Stimulated activated CD4-positive, alpha-beta T cell treated with anti-CD3 and anti-CD28 coated beads, Interleukin-1b, Interleukin-23, amount 100 ng/mL, for 1 hour (primary cell): ENCODE measurements at places on chromosomes 2 and 18.

DNA sequence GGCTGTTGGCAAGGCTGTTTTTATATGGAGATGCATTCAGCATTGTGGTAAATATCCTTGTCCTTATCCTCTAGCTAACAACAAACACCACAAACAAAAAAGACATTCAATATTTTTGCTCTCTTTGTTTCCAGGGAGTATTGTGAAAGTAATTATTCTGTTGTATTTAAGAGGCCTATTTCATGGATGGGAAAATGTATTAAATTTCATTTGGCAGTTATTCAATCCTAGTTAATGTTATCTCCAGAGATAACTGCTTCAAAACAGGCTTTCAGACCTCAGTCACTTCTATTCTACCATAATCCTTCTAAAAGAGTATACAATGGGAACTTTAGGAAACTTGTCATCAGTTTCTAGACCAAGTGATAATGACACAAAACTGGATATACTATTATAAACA, 280.5 kb upstream of the CCDC68 start:
- no peak for DNase-seq

GRCh38 chr2:56148825-56149224, 35.0 kb upstream of the CCDC85A start:
- no peak for DNase-seq

GRCh38 chr2:217805668-217806481, 196.9 kb downstream of the TNS1 start:
- DNase-seq, result no peak

DNA sequence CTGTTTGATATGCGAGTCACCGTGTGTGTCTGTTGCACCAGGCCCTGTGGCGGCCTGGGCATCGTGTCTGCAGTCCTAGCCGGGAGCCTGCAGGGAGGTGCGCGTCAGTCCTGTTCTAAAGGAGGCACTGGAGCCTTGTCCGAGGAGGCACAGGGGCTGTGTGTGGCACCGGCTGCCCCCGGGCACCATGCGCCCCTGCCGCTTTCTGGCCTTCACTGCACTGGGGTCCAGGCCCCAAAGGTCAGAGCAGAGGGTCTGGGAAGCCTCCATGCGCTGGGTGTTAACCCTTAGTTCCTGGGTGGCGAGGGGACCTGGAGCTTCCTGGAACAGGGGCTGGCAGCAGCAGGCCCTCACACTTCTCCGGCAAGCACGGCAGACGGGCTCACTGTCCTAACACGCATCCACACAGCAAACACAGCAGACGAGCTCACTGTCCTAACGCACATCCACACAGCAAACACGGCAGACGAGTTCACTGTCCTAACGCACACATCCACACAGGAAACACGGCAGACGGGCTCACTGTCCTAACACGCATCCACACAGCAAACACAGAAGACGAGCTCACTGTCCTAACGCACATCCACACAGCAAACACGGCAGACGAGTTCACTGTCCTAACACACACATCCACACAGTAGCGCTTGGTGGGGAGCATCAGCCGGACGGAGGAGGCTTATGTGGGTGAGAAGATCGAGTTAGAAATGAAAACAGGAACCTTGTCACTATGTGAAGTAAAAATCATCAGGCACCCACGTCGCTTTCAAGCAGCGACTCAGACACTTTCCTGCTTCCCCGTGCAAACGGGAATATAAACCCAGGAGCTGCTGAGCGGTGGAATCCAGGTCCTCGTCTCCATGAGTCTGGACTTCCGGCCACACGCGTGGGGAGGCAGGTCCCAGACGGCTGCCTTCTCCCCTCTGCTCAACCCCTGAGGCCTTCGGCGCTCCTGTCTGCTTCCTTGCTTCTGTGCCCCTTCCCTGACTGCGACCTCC, 65.3 kb downstream of the TPO start:
- no peak for DNase-seq

GRCh38 chr2:232637866-232638583, 4.6 kb downstream of the EFHD1 start:
- no peak for DNase-seq

DNA sequence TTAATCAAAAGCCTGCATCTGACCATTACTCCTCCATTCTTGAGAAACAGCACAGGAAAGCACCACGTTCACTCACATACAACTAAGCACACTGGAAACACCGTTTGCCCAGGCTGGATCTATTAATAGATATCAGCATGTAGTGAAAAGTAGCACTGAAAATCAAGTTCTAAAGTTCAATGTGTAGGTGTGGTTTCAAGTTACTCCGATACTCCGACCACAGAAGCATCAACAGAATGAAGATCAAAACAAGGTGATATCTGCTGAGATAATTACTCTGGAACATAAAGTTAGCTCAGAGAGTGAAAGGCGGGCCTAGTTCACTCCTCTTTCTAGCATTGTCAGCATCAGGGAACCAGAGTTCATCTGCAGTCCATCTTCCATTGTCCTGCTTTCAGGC, 1367.4 kb upstream of the ACVR2A start:
- no peak for DNase-seq
